HFFc6 (cell line): ENCODE measurements at places on chromosomes 16 and 17.

GRCh38 chr17:28554565-28554964 lies 2.1 kb upstream of the UNC119 start:
- DNase-seq, result no peak

- DNase-seq, result no peak
These were observed 21.1 kb upstream of the DOK4 start for GRCh38 chr16:57507136-57508034.

DNA sequence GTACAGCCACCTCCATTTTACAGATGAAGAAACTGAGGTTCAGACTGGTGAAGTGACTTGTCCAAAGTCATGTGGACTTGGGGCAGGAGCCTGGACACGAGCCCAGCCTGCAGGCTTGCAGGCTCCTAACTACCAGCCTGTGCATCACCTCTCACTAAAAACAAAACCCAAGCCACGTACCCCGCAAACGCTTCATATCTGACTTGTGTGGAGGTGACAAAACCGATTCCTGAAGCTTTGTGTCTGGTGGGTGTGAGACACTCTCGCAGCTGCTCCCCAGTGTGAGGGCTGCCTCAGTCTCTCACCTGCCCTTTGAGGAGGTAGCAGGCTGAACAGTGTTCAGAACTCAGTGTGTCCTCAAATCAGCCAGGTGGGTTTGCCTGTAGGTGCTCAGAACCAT lies 8.4 kb downstream of the HNF1B start:
- DNase-seq, result no peak

DNA sequence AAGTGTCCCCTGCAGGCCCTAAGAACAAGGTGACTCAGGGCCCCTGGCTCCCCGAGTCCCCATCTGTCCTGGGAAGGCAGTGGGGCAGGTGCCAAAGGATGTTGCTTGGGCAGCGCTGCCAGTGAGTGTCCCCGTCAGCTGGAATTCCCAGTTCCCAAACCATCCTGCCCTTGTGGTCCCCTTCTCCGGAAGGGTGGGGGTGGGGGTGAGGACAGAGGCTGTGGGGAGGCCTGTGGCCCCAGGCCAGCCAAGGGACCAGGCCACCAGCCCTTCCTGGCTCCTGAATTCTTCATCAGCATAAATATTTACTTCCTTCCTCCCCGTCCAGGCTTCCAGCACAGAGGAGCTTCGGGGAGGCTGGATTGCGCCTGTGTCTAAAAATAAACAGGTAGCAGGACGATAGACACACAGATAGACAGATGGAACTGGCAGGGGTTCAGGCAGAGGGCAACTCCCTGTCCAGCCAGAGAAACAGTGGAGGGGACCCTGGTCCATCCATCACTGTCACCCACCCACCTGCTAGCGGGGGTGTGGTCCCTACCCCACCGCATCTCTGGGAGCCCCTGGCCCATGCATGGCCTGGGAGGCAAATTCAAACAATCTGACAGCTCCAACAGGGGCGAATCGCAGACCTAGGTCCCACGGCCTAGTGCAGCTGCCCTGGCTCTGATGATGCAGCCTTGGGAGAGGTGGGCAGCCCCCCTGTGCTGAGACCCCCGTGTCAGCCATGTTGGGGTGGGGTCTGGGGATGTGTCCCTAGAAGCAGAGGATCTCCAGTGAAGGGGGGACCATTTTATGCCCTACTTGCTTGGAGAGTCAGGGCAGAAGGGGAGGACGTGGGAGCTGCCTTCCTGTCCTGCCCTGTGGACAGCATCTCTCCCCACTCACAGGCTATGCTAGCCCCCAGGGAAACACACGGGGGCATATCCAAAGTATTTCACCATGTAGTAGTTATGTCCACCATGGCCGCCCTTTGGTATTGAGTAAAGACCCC lies 13.2 kb downstream of the GLIS2 start:
- DNase-seq, result no peak

DNA sequence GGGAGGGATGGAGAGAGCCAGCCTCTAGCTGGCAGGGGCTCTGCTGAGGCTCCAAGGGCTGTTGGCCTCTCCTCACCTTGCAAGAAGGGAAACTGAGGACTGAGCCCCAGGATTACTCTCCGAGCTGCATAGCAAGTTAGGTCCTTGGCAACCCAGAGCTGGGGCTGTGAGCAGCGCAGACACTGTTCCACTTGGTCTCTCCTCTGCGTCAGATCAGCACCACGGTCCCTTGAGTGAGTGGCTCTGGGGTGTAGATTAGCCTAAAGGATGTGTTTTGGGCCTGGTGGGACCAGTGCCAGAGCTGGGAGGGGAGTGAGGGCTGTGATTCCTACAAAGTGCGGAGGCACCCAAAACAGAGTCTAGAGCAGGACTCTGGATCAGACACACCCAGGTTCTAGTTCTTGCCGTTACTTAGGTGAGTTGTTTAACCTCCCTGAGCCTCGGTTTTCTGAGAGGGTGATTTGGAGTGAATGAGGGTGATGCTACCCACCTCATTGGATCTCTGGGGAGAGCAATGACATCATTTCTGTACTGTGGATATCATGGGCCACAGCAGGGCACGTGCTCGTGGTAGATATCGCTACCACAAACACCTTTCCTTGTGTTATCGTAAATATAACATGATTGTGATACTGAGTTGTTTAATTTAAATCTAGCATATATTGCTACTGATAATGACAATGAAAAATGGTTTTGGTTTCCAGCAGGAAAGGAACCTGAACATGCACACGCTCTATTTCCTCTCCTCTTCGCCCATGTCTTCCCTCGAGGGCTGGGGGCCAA lies 8.1 kb upstream of the FADS6 start:
- DNase-seq, result no peak

DNA sequence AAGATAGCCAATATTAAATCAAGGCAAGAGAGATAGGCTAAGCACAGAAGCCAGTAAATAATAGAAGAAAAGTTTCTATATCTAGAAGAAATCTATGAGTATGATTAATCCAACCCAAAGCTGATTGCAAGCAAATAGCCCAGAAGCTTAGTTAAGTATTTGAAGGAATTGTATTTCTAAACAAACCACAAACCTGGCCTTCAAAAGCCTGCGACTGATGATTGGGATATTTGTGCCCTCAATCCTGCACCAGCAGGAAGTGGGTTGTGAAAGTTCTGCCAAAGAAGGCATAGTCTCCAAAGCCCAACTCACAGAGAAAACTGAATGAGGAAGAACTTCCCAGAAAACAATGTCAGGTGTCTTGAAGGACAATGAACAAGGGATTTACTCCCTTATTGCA lies 114.5 kb upstream of the C17orf78 start:
- no peak for DNase-seq

- no peak for DNase-seq
These were observed 37.9 kb downstream of the IRF8 start for GRCh38 chr16:85936816-85937215.

DNA sequence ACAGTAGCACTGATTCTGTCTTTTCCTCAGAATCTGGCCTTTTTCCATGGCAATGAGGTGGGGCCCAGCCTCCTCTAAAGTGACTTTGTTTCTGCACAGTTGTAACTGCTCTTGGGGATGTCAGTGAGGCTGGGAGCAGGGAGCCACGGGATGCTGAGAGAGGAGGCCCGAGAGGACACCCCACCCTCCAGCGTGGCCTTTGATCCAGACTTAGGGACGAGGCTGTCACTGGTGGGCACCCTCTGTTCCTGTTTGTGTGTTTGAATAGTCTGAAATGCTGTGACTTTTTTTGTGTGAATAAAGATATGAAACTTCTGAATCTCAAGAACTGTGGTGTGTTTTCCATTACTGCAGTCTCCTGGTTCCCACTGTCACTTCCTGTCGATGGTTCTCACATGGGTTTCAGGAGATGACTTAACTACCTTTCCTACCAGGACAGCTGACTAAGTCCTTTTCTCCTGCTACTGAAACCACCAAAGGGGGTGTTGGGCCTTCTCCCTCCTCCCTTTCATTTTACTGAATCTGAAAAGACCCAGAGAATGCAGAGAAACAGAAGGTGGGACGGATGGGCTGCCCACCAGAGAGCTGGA lies 18.6 kb downstream of the KCTD2 start:
- peak; percentile 31 for DNase-seq

DNA sequence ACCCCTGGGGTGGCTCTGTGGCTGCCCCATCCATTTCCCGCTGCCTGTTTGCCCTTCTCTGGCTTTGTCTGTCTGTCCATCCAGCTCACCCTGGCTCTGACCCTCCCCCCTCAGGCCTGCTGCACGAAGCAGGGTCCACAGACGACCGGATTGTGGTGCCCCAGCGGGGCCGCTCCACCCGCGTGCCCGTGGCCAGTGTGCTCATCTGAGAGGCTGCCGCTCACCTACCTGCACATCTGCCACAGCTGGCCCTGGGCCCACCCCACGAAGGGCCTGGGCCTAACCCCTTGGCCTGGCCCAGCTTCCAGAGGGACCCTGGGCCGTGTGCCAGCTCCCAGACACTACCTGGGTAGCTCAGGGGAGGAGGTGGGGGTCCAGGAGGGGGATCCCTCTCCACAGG lies 761 bp upstream of the LAT start:
- DNase-seq, result no peak

DNA sequence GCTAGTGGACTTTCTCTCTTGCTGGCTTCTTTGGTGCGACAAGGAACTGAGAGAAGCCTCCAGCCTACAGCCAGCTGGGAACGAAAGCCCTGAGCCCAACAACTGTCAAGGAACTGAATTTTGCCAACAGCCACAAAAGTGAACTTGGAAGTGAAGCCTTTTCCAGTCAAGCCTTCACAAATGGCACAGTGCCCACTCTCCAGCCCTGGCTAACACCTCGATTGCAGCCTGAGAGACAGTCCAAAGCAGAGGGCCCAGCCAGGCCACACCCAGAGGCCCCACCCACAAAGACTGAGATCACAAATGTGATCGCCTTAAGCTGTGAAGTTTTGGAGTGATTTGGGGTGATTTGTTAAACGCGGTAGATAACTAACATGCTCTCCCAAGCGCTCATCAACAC lies 244.6 kb upstream of the SDK2 start:
- no peak for DNase-seq
